ENCODE measurements at places on chromosomes 2 and 18.

GRCh38 chr2:3456125-3456524 is 63.2 kb downstream of the ADI1 start:
- no peak for DNase-seq

DNA sequence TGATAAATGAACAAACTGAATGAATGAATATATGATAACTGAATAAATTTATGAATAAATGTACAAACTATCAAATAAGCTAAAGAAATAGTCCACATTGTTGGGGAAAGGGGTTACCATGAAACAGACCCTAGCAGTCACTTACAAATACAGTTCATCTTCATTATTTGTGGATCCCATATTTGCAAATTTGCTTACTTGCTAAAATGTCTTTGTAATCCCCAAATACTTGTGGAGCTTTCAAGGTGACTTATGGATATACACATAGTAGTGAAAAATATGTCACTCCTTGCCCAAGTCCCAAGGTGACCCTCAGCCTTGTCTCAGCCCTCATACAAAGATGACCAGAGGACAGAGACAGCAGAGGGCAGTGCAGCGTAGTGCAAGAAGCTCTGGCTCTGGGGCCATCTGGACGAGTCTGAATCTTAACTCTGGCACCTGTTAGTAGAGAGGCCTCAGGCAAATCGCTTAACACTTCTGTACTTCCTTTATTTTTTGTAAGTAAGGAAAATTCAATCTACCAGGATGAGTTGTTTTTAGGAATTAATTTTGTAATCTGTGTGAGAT is 3.1 kb downstream of the PAIP2B start:
- no peak for DNase-seq

- no peak for DNase-seq
These were observed 9.9 kb downstream of the IMPA2 start for GRCh38 chr18:11991021-11991795.

- DNase-seq = no peak
These were observed 158.2 kb downstream of the LAMA3 start for GRCh38 chr18:23847321-23847986.

DNA sequence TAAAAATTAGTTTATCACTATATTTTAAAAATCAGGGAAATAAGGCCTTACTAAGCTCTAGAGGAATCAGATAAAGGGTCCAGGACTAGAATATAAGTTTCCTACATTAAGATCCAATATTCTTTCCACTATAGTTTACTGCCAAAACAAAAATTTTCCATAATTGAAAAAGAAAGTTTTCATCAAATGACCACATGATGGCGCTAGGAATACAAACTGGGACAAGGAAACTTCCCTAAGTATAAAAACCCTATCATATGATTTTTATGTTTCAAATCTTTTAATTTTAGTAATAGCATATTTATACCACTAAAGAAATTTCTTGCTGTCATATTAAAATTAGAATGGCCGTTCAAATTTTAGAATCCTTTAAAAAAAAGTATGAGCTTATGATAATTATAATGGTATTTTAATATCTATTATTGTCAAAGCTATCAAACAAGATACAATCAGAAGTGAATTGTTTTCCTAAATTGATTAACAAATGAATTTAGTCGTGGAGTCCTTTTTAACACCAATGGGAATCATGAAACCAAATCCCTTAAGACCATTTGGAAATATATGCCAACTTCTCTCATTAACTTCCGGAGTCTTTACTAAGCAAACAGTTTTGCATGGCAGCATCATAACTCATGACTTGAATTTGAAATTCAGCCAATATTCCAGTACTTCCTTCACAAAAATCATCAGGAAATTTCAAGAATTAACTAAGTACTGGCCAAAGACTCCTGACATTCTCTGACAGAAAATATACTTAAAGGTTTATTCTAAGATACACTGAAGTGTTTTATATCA is 70.3 kb downstream of the SCN1A start:
- no peak for DNase-seq

DNA sequence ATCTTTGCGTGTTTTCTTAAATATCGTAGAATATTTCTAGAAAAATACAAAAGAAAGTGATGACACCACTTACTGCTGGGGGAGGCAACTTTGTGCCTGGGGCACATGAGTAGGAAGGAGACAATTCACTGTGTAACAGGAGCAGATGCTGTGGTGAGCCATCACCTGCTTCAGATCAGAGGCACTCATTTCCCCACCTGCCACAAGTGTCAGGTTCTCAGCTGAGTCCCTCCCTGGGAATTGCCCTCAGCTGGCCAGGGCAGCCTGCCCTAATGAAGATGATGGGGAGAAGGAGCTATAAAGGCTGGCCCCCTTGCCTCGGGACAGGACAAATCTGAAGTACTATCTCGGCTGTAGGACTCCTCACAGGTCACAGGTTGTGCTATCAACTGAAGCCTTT is 322.8 kb downstream of the STK39 start:
- DNase-seq = no peak

GRCh38 chr2:229268626-229269025 is 2.5 kb downstream of the PID1 start:
- DNase-seq = no peak

DNA sequence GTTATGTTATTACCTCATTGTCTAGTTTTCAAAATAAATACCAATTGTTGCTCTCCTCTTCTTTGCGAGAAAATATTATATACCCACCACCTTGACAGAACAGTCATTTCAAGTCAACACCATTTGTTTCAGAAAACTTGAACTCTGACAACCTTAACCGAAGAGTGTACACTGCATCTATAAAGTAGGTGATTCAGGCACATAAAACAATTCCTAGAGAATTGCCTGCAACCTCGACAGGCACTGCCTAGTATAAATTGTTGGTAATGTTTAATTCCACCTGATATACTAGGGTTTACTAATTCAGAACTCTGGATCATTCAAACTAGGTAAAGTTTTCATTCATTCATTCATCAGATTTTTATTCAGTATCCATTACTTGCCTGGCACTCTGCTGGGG is 121.8 kb downstream of the AKAIN1 start:
- DNase-seq = no peak

DNA sequence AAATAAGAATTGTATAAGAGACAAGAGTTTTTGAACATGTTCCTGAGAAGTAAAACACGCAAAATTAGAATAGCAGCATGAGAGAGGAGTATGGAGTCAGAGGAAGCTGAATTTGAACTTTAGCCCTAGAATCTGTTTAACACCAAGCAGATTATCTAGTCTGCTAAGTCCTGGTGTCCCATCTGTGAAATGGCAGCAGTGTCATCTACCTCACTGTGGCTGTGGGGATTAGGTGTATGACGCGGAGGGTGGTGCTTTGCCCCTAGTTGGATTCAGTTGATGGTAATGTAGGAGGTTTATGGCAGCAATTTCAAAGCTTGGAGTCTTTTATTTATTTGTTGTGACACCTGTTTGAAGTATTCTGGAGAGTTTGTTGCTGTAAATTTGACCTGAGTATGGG is 79.2 kb downstream of the ZNF532 start:
- DNase-seq = no peak
